ENCODE measurements at places on chromosomes 7 and 10. TPM values are rescaled to one million over a fixed set of nuclear protein-coding genes. Genes with fewer than 3 reads are reported as not detected.
A peak's percentile ranks its signal among the peaks of the same experiment; 100 is the strongest.

GRCh38 chr7:45697576-45698136 lies 123.5 kb downstream of the ADCY1 start:
- DNase-seq = no peak

DNA sequence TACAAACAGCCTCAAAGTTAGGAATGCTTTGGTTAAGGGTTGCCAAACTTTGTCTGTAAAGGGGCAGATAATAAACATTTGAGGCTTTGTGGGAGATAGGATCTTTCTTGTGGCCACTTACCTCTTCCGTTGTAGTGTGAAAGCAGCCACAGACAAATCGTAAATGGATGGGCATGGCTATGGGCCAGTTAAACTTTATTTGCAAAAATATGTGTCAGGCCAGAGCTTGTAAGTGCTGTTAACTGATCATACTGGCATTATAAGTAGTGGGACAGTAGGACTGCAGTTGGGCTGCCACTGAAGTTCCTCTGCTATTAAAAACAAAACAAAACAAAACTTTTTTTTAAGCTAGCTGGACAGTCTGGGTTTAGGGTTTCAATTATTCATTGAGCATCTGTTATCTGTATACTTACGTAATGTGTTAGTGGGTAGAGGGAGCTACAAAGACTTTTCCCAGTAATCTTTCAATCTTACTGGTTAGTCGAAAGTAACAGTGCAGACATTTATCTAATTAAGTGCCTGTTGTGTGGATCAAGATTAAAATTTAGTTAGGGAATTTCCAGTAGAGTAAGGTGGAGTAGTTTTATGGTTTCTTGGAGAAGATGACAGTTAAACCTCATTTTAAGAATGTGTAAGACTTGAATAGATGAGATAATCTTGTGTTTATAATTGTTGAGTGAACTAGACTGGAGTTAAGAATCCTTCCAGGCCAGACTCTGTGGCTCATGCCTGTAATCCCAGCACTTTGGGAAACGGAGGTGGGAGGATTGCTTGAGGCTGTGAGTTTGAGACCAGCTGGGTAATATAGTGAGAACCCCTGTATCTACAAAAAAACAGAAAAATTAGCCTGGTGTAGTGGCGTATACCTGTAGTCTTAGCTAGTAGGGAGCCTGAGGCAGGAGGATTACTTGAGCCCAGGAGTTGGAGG lies 100.1 kb downstream of the BTRC start:
- no peak for DNase-seq

DNA sequence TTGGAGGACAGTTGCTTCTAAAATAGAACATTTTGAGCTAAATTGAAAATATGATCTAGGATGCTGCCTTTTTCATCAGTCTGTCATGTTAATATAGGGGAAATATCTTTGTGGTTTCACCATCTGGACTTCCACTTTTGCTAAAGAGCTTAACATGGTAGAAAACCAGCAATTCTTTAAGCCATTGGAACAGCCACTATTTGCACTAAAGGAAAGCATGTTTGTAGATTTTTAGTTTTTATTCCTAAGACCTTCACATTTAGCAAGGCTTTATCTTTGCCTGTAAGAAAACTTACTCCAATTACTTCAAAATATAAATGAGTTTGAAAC lies 291.0 kb downstream of the RNLS start:
- no peak for DNase-seq

DNA sequence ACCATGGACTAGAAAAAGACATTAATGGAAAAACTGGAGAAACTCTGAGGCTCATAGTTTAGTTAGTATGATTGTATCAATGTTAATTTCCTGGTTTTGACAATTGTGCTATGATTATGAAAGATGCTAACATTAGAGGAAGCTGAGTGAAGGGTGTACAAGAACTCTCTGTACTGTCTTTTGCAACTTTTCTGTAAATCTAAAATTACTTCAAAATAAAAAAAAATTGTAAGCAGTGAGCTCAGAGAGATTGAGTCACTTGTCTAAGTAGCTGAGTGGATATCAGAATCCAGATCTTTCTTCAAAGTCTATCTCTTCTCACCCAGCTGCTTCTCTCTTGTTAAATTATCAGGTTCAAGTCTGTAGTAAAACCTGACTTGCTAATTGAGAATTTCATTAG lies 181.1 kb downstream of the PLCE1 start:
- no peak for DNase-seq

DNA sequence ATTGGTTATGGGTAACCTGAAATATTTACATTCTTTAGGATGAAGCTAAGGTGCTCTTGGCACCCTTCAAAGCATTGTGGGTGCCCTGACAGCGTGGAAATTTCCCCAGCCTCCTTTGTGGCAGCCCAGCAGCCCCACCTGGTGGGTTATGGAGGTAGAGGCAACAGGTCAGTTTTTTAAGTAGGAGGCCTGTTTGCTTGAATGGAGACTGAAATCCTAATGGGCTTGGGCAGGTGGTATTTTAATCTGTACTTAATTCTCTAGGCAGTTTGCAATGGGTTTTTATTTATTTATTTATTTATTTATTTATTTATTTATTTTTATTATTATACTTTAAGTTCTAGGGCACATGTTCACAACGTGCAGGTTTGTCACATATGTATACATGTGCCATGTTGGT lies 139.4 kb downstream of the EPC1 start:
- no peak for DNase-seq

DNA sequence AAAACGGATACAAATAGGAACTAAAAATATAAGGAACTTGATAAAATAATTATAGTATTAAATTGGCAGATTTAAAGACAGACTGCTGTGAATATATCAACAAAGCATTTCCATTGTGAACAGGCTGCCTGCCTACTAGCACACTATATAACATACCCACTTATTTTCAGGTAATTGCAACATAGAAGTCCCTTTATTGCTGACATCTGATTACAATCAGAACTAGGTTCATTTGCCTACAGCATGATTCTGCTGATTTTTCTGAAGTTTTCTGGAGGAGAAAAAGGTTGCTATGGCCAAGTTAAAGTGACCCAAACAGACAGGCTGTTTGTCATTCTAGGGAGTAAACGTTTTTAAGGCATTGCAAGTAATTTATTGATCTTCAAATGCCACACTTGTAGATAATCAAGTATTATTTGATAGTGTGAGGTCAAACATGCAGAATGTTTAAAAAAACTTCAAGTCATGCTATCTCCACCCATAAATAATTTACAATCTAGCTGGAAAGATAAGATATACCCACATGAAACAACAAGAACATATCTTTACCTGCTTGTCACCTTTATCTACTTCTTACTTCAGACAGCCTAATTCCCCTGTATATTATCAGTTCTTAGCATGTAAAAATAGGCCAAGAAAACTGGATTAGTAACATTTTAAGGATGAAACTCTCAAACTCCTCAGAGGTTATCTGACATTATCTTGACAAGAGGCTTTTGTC lies 40.5 kb downstream of the MTPN start:
- DNase-seq = no peak

DNA sequence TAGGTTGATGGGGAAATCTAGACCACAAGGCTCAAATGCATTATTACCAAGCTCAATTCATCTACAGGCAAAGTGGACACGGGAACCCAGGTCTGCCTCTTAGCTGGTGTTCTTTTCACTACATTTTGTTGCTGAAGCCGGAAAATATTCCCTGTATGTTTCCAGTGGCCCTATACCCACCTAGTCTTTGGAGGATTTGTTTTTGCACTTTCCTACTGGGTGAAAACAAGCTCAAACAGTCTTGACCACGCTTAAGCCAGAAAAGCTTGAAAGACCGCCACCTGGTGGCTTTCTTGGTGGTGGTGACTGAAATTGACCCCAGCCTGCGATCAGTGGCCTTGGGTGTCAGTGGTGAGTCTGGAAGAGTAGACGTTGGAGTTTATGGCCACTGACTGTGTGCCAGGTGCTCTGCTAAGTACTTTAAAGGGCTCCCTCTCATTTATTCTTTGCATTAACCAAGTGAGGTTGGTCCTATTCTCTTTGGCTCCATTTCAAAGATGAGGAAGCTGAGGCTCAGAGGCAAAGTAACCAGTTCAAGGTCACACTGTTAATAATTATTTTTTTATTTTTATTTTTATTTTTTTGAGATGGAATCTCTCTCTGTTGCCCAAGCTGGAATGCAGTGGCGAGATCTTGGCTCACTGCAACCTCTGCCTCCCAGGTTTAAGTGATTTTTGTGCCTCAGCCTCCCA lies 11.1 kb upstream of the CRTAC1 start:
- peak; percentile 61 for DNase-seq

- peak; percentile 71 for DNase-seq
Observed at GRCh38 chr7:22561321-22561811, 61.4 kb upstream of the STEAP1B start.

DNA sequence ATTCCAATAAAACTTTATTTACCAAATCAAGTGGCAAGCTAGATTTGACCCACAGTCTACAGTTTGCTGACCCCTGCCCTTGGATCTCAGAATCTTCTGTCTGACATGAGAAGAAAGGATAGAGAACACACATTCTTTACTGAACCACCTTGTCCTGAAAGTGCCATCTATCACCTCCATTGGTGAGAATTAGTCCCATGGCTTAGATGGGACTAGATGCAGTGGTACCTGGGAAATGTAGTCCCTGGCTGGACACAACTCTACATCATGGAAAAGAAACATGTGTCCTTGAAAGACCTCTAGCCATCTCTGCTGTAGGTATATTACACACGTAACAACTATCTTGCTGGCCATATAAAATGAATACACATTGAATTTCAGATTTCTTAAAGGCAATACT lies 336.2 kb downstream of the LHFPL3 start:
- DNase-seq = no peak

DNA sequence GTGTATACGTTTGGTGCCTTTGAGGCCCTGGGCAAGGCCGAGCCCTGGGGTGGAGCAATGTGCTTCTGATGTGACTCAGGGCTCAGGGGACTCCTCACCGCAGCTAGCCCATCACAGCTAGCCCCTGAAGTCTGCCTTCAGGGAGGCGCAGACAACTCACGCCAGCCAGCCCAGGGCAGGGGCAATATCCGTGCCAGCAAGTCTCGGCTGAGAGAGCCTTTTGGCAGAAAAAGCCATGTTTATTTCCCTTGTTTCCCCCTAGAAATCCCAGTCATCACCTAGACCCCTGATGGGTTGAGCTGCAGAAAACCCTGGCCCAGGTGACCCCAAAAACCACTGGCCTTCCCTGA lies 90.4 kb downstream of the CHST15 start:
- no peak for DNase-seq

DNA sequence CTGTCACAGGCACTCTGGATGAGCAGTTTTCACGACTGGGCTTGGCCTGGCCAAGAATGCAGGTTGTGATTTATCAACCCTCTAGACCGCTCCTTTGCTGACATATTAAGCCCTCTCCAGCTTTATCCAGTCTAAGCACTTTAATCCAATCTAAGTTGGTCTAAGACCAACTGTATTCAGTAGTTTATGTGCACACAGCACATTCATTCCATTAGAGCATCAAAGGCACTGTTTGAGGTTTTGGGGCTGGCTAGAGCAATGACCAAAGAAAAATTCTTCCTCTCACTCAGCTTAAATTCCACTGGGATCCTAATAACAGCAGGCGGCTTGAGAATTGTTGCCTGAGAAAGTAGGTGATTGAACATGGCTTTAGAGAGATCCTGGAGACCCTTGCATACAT lies 176.0 kb upstream of the INSYN2A start:
- DNase-seq = no peak

DNA sequence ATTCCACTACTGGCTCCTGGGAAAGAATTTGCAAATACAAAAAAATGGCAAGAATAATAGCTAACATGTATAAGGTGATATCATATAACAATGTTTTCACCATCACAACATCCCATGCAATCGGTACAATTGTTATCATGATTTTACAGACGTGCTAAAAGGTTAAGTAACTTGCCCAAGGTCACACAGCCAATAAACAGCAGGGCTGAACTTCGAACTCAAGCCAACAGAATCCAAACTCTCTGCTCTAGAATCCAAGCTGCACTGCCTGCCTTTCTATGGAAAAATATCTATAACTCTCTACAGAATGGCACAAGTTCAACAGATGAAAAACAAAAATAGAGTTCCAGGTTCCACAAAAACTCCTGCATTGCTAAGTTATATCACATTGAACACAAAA lies 160.9 kb downstream of the PARD3 start:
- DNase-seq = no peak

DNA sequence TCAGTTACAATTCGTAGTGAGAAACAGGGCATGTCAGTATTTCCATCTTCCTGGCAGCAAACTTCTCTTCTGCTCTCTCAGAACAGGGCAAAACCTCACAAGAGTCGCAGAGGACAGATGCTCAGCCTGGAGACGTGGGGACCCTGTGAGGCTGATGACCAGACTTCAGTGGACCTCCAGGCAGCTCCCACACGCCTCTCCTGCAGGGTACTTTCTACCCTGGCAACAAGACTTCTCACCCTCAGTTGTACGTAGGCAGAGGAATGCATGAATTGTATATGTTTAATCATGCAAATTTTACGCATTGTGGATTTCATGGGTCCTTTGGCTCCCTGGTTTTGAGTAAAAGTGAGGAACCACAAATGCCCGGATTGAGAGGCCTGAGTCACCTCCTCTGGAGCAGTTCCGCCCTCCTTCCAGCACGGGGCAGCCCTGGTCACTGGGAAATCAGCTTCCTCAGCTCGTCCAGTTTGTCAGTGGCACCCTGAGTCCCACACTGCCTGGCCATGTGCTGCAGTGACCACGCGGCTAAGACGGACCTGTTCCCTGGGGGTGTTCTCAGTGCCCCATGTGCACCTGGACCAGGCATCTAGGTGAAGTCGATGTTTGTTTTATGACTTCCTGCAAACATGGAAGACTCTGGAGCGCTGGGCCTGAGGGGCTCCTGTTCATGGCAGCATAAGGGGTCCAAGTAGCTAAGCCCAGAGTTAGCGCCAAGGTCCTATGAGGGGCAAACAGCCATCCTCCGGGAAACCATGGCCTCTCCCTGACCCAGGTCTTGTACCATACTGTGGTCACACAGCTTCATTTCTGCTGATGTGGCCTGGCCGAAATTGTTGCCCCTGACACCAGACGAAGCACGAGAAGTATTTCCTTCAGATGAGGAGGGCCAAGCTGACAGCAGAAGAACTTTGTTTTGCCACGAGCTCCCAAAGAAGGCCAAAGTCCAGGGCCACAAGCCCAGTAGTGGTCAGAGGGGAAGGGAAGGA lies 165.1 kb downstream of the TNS3 start:
- no peak for DNase-seq

DNA sequence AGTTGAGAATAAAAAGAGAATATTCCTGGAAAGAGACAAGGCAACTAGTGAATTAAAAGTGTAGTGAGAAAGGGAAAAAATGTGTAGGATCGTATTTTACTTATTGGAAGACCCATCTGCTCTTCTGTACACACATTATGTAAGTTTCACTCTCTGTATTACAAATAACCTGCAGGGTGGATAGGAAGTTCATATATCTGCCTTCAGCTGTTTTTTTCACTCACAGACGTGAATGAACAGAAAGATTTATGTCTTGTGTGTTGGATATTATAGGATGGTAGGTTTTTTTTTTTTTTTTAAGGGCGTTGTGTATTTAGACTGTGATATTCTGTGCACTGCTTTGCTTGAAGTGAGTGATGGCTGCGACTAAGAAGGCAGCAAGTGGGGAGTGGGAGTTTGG lies 266.5 kb downstream of the AUTS2 start:
- DNase-seq = no peak

The TAS2R41 gene
- polyA plus RNA-seq = not detected

The NCF1 gene
- 1.2 TPM for polyA plus RNA-seq

The ELMO1 gene
- 9.8 TPM for polyA plus RNA-seq

The NSUN6 gene
- 45.5 TPM for polyA plus RNA-seq
